ENCODE measurements at places on chromosomes 13 and 19.

DNA sequence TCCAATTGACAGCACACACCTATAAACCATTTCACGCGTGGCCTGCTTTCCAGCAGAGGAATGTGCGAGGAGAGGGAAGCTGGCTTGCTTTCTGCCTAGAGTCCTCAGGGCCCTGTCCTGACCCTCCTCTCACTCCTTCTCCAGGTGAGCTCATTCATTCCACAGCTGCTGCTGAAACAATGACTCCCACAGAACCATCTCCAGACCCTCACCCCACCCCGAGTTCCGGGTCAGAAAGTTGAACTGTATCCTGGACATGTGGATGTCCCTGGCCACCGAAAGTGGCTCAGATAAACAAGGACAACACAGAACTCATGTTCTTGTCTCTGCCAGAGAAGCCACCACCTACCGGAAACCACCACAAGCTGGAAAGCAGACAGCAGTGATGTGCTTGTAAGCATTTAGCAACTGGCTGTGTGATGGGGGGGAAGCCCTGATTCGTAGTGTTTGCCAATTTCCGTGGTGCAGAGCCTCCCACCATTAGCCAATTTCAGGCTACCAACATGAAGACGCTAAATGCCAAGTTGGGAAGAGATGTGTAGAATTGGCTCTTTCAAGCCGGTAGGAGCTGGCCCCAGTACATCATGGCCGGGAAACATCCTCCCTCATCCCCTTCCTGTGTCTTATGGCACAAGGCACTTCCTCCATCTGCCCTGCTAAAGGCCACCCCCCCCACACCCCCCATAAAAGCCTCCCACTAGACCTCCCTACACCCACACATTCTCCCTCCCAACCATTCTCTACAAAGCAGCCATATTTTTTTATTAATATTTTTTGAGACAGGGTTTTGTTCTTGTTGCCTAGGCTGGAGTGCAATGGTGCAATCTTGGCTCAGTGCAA lies 5.0 kb downstream of the SYCE2 start:
- DNase-seq: peak; percentile 96

- DNase-seq: no peak
Measured at GRCh38 chr19:19160461-19161035, 9.5 kb downstream of the MEF2B start.

DNA sequence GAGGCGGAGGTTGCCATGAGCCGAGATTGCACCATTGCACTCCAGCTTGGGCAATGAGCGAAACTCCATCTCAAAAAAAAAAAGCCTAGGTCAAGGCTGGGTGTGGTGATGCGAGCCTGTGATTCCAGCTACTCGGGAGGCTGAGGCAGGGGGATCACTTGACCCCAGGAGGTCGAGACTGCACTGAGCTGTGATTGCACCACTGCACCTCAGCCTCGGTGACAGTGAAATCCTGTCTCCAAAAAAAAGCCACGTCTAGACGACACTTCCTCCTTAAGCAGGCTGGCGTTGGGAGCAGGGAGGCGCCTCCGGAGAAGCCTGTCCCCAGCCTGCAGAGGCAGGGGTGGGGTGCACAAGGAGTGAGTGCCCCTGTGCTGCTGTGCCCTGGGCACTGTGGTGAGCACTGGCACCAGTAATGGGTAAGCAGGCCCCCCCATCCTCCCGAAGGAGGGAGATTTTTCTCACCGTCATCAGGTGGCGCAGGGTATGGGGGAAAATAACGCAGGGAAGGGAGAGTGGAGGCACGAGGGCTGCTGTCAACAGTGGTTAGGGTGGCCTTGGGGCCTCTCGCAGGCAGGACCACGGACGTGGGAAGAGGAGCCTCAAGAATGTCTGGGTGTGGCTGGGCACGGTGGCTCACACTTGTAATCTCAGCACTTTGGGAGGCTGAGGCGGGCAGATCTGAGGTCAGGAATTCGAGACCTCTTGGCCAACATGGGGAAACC lies 706 bp downstream of the P2RY11 start:
- no peak for DNase-seq

- DNase-seq: no peak
Measured at GRCh38 chr19:8890260-8890659, 58.1 kb downstream of the MBD3L1 start.

GRCh38 chr19:44748426-44749254 lies at the start of gene BCL3:
BCL3 (plus strand) TSS chr19:44748708; CDS start chr19:44748791, 83 bp downstream.
- peak; percentile 69 for DNase-seq

- DNase-seq: no peak
Measured at GRCh38 chr19:17754634-17755442, 3.6 kb downstream of the FCHO1 start.

DNA sequence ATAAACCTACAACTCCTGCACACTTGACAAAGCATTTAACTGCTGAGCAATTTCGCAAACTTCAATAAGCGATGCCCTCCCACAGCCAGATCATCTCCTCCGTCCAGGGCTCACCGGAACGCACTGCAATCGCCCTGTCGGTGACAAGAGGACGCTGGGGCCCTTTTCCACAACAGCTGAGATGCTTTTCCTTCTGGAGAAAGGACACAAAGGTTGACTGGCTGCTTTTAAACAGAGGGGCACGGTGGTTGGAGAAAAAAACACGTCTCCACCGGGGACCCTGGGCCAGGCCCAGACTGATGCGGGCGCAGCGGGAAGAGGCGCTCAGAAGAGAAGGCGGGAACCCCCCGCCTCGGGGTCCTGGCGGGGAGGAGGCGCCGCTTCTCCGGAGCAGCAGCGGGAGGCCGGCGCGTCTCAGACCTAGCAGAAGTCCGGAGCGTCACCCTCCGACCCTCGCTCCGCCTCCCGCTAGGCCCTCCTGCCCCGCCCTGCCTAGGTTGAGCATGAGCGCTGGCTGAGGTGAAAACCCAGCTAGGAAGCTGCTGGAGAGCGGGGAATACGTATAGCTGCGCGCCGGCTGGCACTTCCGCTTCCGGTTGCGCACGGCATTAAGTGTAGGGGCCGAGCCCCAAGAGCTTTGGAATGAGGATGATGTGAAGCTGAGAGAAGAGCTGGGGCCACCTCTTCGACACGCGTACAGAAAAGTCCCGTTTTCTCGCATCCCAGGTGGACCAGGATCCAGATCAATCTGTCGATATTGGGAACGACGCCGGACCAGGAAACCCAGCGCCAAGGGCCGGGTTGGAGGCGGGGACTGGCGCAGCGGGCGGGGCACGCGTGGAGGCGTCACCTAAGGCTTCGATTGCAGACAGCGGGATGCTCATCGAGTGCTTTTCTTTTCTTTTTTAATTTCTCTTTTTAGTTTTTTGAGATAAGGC lies at the start of gene ZNF846:
Gene ZNF846, minus strand, starts transcription at position 564 of the 938 bp plus-strand sequence. CDS start 3,788 bp downstream, outside the sequence.
- DNase-seq: peak; percentile 89

- peak; percentile 65 for DNase-seq
Measured at GRCh38 chr13:44437356-44438233, 64.0 kb downstream of the SERP2 start.

DNA sequence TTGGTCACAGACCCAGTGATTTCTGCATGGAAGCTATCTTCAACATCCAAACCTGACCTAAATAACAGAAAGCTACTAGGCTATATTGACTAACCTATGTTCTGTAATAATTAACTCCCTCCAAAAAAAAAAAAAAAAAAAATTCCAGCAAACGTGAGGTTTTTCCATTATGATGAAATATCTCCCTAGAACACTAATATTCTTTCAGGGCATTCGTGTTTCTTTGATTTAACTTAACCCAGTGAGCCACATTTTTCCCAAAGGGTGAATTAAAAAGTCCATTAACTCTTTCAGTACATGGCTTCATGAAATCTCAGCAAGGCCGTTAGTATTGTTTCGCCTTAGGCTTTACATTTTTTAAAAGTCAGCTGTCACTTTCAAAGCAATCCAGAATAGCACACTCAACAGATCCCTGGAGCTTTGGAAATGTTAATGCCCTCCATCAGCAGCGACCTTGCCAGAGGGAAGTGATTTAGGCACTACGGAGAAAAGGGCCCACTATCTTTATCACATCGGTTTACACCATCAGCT lies 175.8 kb downstream of the DCT start:
- no peak for DNase-seq

DNA sequence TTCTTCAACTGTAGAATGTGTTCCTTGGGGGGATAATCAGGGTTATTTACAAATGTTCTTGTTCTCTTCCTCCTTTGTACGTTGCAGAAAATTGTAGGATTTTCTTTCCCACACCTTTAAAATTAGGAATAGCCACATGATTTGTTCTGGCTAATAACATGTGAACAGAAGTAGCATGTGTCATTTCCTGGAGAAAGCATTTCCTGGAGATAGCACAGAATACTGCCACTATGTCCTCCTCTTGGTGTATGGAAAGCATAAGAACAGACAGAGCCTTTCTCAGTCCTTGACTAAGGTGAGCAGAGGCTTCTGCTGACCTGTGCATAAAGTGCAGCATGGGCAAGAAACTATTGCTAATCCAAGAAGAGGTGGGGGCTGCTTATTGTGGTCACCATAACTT lies 101.8 kb downstream of the FAM216B start:
- no peak for DNase-seq

GRCh38 chr19:2511570-2511969 lies 35.6 kb downstream of the GADD45B start:
- no peak for DNase-seq

DNA sequence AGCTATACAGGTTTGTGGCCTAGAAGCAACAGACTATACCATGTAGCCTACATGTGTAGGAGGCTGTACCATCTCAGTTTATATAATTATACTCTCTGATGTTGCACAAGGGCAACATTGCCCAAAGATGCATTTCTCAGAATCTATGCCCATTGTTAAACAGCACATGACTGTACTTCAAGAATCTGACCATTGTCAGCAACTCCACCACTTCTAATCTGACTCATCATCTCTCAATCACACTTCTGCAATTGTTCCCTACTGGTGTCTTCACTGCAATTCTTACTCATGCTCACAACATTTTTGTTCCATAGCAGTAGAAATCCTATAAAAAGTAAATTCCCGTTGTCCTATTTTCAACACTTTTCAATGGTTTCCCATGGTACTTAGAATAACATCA lies 63.9 kb upstream of the ATXN8OS start:
- no peak for DNase-seq

DNA sequence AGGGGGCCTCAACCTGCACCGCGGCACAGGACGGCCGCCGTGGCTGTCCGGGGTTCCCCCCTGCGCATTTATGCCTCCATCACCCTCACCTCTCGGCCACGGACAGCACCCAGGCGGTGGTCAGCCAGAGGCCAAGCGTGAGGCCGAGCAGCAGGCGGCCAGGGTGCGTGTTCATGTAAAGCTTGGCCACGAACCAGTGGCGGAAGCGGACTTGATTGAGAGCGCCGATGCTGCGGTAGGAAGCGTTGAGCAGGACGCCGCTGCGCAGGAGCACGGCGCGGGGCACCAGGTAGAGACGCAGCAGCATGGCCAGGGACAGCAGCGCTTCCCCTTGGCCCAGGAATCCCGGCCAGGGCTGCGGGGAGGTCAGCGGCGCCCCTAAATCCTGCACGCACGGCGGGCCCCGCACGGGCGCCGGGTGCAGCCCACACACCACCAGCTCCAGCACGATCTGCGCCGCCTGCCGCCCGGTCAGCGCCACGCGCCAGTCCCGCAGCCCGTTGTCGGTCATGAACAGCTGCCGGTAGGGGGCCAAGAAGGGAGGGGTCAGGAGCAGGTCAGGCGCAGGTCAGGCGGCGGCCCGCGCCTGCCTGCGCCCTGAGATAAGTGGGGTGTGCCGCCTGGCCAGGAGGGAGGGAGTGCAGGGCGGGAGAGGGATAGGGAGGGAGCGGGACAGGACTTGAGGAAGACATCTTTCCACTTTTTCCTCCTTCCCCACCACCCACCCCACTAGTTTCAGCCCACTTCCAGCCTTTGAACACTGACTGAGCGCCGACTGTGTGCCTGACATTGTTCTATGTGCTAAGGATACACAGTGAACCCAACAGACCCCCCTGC lies 6.5 kb downstream of the KCNN4 start:
- DNase-seq: no peak

GRCh38 chr13:66855131-66855530 lies 375.0 kb downstream of the PCDH9 start:
- DNase-seq: no peak

DNA sequence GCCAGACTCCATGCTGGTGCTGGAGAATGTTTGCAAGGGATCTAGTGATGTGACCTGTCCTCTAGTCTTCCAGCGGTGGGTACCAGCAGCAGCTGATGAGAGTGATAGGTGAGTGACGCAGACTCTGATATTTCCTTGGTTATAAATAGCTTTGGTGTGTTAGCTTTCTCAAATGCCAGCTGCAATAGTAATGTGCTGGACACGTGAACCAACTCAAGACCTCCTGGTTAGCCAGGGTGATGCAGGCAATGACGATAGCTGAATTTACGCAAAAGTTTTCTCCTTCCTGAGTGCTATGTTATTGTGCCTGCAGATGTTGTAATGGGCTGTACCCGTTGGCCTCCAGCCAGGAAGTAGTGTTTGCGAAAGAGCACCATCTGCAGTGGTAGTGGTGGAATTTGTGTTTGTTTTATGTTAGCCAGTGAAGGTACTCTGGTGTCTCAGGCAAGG lies 129.5 kb downstream of the CYSLTR2 start:
- DNase-seq: peak; percentile 99
